Activated T-cell treated with anti-CD3 and anti-CD28 coated beads, Interleukin-2, amount 50 U/mL, for 4 hours (primary cell): ENCODE measurements at places on chromosomes 11 and 22. TPM values are rescaled to one million over a fixed set of nuclear protein-coding genes. Genes with fewer than 3 reads are reported as not detected.
A peak's percentile ranks its signal among the peaks of the same experiment; 100 is the strongest.

Gene TMEM45B
- total RNA-seq, result 0.16 TPM

Gene OR52I1
- total RNA-seq, result not detected

- DNase-seq, result peak; percentile 25
These were observed 1.4 kb downstream of the PATZ1 start for GRCh38 chr22:31344578-31345330.

Gene PNPLA5
- total RNA-seq, result not detected
